ENCODE measurements at places on chromosomes 2 and 18.

GRCh38 chr18:59873641-59874040 lies 26.2 kb upstream of the PMAIP1 start:
- no peak for DNase-seq

DNA sequence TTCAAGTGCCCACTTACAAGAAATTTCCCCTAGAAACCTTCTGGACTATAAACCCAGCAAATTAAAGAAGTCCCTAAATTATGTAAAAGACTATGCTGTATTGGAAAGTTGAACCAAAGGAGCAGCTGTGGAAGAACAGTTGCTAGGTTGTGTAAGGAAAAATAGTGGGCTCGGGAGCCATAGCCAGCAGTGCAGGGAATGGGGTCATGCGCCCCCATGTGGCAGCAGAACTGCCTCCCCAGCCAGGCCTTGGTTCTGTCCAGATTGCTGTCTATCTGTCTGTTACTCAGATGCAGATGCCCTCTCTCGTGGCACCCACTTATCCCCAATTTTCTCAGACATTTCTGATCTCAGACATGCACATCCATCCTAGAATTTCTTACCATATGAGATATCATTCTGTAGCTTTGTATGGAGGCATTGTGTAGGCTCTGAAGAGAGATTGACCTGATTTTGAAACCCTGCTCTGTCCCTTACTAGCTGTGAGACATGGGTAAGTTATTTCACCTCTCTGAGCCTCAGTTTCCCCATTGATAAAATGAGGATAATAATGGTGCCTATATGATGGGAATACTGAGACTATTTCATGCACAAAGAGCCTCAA lies 258.3 kb downstream of the SS18 start:
- DNase-seq, result peak; percentile 33

DNA sequence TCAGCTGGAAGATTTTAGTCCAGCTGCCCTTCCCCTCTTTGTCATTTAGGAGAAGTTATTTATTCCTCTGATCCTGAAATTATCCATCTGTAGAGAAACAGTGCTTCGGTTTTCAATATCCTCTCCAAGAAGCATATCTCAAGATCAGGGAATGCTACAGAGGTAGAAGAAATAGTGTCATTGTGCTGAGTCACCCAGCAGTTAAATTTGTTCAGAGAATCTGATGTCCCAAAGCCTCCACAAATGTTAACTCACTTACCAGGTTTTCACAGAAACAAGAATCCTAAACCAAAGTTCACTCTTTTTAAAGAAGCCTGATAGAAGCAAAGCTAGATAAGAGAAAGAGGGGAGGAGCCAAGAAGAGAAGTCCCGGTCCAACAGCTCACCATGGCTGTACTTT lies 480.7 kb upstream of the GYPC start:
- DNase-seq, result no peak

DNA sequence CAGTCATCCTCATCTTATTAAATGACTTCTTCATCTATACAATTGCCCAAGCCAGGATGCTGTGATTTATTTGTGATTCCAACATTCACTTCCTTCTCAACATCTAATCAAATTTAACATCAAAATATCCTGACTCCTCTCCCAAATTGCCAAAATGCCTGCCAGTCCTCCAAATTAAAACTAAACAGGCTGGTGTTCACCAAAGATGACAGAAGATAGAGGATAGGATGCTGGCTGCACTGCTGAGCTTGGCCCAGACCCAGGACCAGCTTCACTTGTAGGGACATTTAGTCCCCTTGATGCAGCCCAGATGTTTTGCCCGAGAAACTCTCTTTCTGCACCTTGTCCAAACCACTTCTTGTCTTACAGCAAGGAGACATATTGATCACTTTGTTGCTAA lies 540.0 kb upstream of the CNTNAP5 start:
- no peak for DNase-seq

DNA sequence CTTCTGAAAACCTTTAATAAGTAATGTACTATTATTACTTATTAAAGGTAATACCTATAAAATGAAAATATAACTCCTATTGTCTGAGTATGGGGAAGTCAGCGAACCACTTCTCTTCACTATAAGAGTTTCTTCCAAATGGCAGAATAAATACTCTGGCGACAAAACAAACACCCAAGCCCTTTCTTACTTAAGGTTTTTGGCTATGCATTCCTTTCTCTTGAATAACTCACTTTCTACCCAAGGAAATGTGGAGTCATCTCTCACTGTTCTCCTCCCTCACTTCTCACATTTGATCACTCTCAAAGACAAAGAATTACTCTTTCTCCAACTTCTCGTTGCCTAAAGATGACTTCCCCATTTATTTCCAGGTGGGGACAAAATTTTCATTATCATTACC lies 816.8 kb upstream of the CRIM1 start:
- no peak for DNase-seq

- DNase-seq, result no peak
Observed at GRCh38 chr18:60202708-60203107, 169.9 kb downstream of the MC4R start.

DNA sequence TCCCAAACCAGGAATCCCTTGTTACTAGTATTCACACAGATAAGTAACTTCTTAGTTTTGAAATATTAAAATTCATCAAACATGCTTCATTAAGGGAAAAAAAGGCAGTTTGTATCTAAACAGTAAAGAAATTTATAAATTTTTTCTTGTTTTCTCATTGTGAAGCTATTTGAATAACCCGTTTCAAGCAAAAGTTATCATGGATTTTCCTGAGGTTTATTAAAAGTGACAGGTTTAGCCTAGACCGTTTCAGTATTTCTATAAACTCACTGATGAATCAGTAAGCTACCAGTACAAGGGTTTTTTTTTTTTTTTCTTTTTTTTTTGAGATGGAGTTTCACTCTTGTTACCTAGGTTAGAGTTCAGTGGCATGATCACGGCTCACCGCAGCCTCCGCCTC lies 20.0 kb downstream of the ZNF532 start:
- DNase-seq, result no peak

- no peak for DNase-seq
Observed at GRCh38 chr2:156456616-156457015, 20.4 kb downstream of the GPD2 start.
